ENCODE measurements at places on chromosomes 2 and 18. TPM values are rescaled to one million over a fixed set of nuclear protein-coding genes. Genes with fewer than 3 reads are reported as not detected.

DNA sequence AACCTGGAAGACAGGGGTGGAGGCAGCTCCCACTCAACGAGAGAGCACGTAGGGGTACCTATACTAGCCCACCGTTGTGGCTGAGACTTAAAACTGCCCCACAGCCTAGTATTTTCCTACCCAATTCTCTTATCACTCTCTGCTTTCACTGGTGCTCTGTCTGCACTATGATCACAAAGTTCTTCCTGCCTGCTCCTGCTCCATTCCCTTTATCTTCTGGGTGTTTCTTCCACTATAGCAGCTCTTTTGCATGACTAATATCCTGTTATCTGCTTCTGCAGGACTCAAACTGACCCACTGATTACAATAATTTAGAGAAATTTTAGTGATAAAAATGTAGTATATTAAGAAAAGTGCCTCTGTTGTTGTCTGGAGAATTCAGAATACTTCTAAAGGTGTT lies 184.8 kb downstream of the LRP1B start:
- no peak for DNase-seq
- H3K36me3 ChIP-seq: no peaks in the 10 kb centered on the region
- H3K4me1 ChIP-seq: no peaks in the 10 kb centered on the region
- no peak overlapping the region for H3K27ac ChIP-seq

Gene TLX2
- not detected for total RNA-seq

- H3K4me3 ChIP-seq: no peak overlapping the region
- no peak overlapping the region for H3K27ac ChIP-seq
- DNase-seq: no peak
- no peaks in the 10 kb centered on the region for H3K36me3 ChIP-seq
- H3K4me1 ChIP-seq: no peaks in the 10 kb centered on the region
These were observed 52.6 kb downstream of the SH2D6 start for GRCh38 chr2:85470850-85471800.

- H3K4me1 ChIP-seq: no peaks in the 10 kb centered on the region
- no peak for DNase-seq
- no peak overlapping the region for H3K27ac ChIP-seq
- H3K36me3 ChIP-seq: no peaks in the 10 kb centered on the region
- H3K27me3 ChIP-seq: peaks cover 4% of the 10 kb centered on the region
These were observed 245.0 kb downstream of the CLIP4 start for GRCh38 chr2:29360016-29360784.

DNA sequence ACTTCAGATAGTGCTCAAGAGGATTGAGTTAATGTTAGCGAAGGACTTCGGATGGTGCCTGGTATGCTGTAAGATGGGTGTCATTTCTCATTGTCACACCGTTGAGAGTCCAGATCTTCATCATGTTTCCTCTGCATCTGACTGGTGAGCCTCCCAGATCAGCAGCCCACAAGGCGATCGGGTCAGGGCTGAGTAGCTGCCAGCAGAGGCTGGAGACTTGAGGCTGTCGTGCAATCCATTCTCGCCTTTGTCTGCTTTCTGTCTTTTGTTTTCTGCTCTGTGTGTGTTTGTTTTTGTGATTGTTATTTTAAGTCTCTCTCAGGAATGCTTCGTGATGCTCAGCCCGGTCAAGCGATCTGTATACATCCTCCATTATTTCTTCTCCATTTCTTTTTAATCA lies 95.8 kb downstream of the TGOLN2 start:
- H3K27ac ChIP-seq: no peak overlapping the region
- H3K4me3 ChIP-seq: no peak overlapping the region
- no peak for DNase-seq
- no peaks in the 10 kb centered on the region for H3K4me1 ChIP-seq
- H3K27me3 ChIP-seq: peaks cover 1% of the 10 kb centered on the region

- no peak for DNase-seq
- no peaks in the 10 kb centered on the region for H3K36me3 ChIP-seq
- H3K4me3 ChIP-seq: no peak overlapping the region
- H3K27me3 ChIP-seq: no peaks in the 10 kb centered on the region
- no peaks in the 10 kb centered on the region for H3K4me1 ChIP-seq
- H3K27ac ChIP-seq: no peak overlapping the region
These were observed 11.0 kb upstream of the KYNU start for GRCh38 chr2:142866426-142866825.

GRCh38 chr2:70024284-70024683 lies 62.9 kb upstream of the ASPRV1 start:
- peaks cover 5% of the 10 kb centered on the region for H3K36me3 ChIP-seq
- DNase-seq: no peak
- no peaks in the 10 kb centered on the region for H3K27me3 ChIP-seq
- no peak overlapping the region for H3K4me3 ChIP-seq
- no peak overlapping the region for H3K27ac ChIP-seq

DNA sequence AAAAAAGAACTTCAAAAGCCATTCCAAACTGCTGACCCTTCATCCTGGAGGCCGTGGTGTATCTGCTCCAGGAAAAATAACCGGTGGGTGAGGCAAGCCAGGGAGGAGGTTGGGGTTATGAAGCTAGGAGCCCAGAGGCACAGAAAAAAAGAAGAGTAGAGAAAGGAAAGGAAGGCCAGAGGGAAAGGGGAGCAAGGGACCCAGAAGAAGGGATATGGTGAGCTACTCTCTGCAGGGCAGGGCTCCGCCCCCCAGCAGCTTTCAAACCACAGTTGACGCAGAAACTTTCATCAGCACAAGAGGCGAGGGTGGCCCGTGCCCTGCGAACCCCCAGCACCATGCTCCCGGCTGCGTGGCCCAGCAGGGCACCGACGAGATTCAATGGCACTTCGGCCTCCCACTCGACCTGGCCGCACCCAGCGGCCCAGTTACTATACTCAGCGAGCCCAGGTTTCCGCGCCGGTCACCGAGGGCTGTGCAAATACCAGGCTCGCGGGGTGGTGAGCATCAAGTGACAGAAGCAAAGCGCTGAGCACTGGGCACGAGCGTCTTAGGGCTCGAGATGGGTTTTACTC lies 665 bp downstream of the MCM6 start:
- H3K4me3 ChIP-seq: peak overlapping the region; percentile 86
- no peaks in the 10 kb centered on the region for H3K27me3 ChIP-seq
- H3K27ac ChIP-seq: peak overlapping the region; percentile 93
- H3K4me1 ChIP-seq: peaks cover 28% of the 10 kb centered on the region

Gene OLA1
- total RNA-seq: 36.9 TPM

- no peaks in the 10 kb centered on the region for H3K27me3 ChIP-seq
- DNase-seq: no peak
These were observed 113.0 kb downstream of the BCL2 start for GRCh38 chr18:63206433-63207142.

Gene LRP1B
- not detected for total RNA-seq

Gene TRAK2
- total RNA-seq: 66.5 TPM

DNA sequence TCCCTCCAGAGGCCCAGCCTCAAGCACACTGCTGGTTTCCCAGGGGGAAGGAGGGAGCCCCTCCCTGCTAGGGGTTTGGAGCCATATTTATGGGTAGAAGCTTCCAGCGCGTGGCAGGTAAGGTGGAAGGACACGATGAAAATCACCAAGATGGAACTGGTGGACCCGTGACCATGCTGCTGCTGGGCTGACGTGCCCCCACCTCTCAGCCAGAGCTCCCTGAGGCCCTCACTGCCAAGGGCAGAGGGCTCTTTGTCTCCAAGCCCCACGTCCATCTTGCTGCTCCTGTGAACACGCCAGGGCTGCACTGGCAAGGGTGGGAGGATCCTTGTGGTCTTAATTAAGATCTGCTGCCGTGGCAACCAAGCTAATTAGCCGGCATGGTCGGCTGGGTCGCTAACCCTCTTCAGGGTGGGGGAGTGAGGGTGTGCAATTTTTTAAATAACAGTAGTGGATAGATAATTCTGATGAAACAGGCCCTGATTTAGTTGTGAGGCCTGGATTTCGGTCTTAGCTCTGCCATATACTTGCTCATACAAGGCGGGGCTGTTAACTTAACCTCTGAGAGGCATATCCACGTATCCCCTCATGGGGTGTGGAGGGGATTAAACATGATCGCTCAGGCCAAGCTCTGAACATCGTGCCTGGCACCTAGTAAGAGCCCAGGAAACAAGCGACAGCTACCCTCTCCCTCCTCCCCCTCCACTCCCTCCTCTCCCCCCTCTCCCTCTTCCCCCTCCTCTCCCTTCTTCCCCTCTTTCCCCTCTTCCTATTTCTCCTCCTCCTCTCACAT lies 232.8 kb downstream of the CELF4 start:
- no peaks in the 10 kb centered on the region for H3K4me1 ChIP-seq
- H3K4me3 ChIP-seq: no peak overlapping the region
- H3K36me3 ChIP-seq: no peaks in the 10 kb centered on the region
- no peak overlapping the region for H3K27ac ChIP-seq
- no peaks in the 10 kb centered on the region for H3K27me3 ChIP-seq
- no peak for DNase-seq

GRCh38 chr2:240363746-240364581 lies 71.5 kb upstream of the GPC1 start:
- no peaks in the 10 kb centered on the region for H3K27me3 ChIP-seq
- H3K36me3 ChIP-seq: no peaks in the 10 kb centered on the region
- no peak overlapping the region for H3K4me3 ChIP-seq
- no peaks in the 10 kb centered on the region for H3K4me1 ChIP-seq
- no peak overlapping the region for H3K27ac ChIP-seq

Gene L3MBTL4
- total RNA-seq: 2.1 TPM

DNA sequence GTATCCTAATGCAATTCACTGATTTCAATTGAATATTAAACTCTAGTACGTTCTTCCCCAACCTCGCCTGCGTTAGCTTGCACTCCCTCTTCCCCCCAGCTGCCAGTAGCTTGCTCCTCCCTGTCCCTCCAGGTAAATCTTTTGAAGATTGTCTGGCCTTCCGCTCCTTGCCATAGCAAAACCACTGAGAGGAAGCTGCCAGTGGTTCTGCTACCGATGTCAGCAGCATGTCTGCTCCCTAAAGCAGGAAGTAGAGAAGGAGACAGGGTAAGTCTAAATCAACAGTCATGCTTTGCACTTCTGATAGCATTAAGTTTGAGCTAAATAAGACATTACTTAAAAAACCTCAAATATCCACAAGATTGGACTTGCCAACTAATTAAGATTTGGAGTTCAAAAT lies 89.1 kb downstream of the SCN2A start:
- H3K27me3 ChIP-seq: no peaks in the 10 kb centered on the region
- no peak overlapping the region for H3K27ac ChIP-seq
- H3K4me1 ChIP-seq: no peaks in the 10 kb centered on the region
- peak; percentile 1 for DNase-seq

DNA sequence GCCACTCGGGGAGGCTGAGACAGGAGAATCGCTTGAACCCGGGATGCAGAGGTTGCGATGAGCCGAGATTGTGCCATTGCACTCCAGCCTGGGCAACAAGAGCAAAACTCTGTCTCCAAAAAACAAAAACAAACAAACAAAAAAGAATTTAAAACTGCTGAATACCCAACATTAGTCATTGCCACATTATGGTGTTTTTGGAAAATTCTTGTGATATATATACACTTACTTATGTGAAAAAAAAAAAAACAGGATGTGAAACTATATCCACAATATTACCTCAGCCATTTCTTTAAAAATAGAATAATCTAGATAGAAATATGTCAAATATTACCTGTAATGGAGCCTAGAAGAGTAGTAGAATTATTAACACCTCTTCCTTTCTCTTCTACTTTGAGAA lies 288.3 kb upstream of the FN1 start:
- no peaks in the 10 kb centered on the region for H3K27me3 ChIP-seq
- H3K4me3 ChIP-seq: no peak overlapping the region
- no peak for DNase-seq
- no peaks in the 10 kb centered on the region for H3K36me3 ChIP-seq
- H3K4me1 ChIP-seq: no peaks in the 10 kb centered on the region

- no peaks in the 10 kb centered on the region for H3K4me1 ChIP-seq
- H3K27ac ChIP-seq: no peak overlapping the region
- DNase-seq: no peak
- H3K27me3 ChIP-seq: no peaks in the 10 kb centered on the region
- no peaks in the 10 kb centered on the region for H3K36me3 ChIP-seq
These were observed 425.7 kb downstream of the LRATD1 start for GRCh38 chr2:15058015-15058720.

DNA sequence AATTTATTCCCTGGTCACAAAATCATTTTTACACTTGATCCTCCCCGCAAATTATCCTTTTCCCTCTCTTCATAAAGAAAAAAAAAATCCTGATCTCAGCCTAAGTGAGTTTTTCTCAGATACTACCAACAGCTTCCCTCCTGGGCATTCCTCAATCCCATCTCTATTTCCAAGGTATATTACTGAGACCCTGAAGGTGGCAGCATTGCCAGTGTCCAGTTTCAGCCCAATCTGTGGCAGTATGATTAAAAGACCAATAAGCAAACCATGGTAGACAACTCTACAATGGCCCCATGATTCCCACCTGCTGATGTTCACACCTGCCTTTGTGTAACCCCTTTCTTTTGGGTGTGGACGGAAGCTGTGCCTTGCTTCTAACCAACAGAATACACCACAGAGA lies 45.1 kb downstream of the CCDC93 start:
- no peaks in the 10 kb centered on the region for H3K27me3 ChIP-seq
- no peaks in the 10 kb centered on the region for H3K4me1 ChIP-seq
- DNase-seq: no peak
- peaks cover 79% of the 10 kb centered on the region for H3K36me3 ChIP-seq
- no peak overlapping the region for H3K4me3 ChIP-seq

DNA sequence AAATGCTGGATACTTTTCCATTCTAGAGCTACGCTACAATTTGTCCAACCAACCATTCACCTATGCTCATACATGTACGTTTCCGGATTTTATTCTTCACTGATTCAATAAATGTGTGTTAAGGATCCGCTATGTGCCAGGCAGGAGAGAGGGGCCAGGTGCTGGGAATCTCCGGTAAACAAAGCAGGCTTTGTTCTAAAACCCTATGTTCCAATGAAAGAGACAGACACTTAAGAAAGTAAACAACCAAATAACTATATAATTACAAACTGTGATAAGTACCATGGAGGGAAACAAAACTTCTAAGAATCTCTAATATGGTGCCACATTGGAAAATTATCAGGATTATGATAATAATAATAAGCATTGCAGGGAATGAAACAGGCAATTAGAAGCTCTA lies 22.2 kb upstream of the POMC start:
- no peaks in the 10 kb centered on the region for H3K4me1 ChIP-seq
- DNase-seq: no peak
- H3K27ac ChIP-seq: no peak overlapping the region
- no peaks in the 10 kb centered on the region for H3K27me3 ChIP-seq
- H3K36me3 ChIP-seq: no peaks in the 10 kb centered on the region

GRCh38 chr2:211745295-211746097 lies 793.1 kb downstream of the ERBB4 start:
- H3K4me3 ChIP-seq: no peak overlapping the region
- no peaks in the 10 kb centered on the region for H3K27me3 ChIP-seq
- no peak overlapping the region for H3K27ac ChIP-seq
- no peaks in the 10 kb centered on the region for H3K4me1 ChIP-seq
- H3K36me3 ChIP-seq: no peaks in the 10 kb centered on the region

DNA sequence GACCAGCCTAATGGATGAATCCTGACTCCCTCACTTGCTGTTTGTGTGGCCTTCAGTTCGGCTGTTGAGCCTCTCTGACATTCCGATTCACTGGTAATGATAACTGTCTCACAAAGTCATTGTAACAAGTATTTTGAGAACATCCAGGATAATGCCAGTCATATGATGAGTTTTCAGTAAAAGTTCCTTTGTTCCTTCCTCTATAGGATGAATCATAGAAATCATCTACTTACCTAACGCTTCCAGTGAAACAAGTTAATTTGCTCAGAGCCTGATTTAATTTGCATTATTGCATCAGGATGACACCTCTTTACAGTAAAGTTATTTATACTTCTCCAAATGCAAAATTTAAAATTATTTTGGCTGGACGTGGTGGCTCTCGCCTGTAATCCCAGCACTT lies 32.0 kb downstream of the RAB31 start:
- H3K27me3 ChIP-seq: peaks cover 4% of the 10 kb centered on the region
- H3K4me3 ChIP-seq: no peak overlapping the region
- no peaks in the 10 kb centered on the region for H3K36me3 ChIP-seq
- no peak overlapping the region for H3K27ac ChIP-seq
- no peaks in the 10 kb centered on the region for H3K4me1 ChIP-seq
